ENCODE measurements at places on chromosomes 5 and 9. TPM values are rescaled to one million over a fixed set of nuclear protein-coding genes. Genes with fewer than 3 reads are reported as not detected.
A peak's percentile ranks its signal among the peaks of the same experiment; 100 is the strongest.

- peak; percentile 81 for DNase-seq
- no peaks in the 10 kb centered on the region for H3K36me3 ChIP-seq
- no peak overlapping the region for H3K4me3 ChIP-seq
These were observed 9.6 kb upstream of the UBTD2 start for GRCh38 chr5:172293054-172293744.

Gene C9orf50
- not detected for total RNA-seq

Gene CER1
- total RNA-seq = not detected

Gene WNK2
- not detected for total RNA-seq

- DNase-seq = no peak
- H3K27ac ChIP-seq = no peak overlapping the region
- H3K27me3 ChIP-seq = peaks cover 3% of the 10 kb centered on the region
These were observed 23.0 kb downstream of the SPARC start for GRCh38 chr5:151663617-151664293.

- DNase-seq = no peak
- no peaks in the 10 kb centered on the region for H3K36me3 ChIP-seq
- no peak overlapping the region for H3K27ac ChIP-seq
- H3K27me3 ChIP-seq = no peaks in the 10 kb centered on the region
These were observed 1630.1 kb upstream of the C9orf72 start for GRCh38 chr9:29203244-29203930.

DNA sequence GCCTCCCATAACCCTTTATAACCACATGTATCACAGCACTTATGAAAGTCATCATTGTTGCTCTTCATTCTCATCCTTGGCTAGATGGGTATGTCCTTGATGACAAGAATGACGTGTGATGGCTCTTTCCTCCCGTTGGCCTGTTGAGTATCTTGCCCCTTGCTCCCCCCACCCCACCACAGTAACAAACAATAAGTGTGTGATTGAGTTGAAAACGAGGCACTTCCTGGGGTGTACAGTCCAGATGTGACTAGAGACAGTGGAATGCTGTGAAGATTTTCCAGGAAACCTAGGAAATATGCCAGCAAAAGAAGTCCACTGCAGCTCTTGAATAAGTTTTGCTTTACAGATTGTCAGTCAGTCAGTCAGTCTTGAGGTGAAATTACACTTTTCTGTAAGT lies 262.5 kb downstream of the ELAVL2 start:
- H3K4me1 ChIP-seq = no peaks in the 10 kb centered on the region
- H3K4me3 ChIP-seq = no peak overlapping the region
- DNase-seq = no peak
- H3K27ac ChIP-seq = no peak overlapping the region

DNA sequence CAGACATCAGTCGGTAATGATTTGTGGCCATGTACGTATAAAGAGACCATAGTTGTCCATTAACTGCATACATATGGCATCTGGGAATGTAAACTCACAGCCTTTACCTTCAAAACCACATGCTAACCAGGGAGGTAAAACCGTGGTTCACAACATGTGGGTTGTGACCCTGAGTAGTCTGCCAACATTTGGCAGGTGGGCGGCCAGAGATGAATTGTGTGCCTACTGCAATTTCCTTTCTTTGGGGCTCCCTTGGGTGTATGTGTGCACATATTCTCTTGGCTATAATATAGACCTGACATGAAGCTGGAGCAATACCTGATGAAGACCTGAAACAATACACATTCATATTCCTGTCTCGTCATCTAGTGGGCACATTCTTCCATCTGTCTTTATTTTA lies 396.0 kb downstream of the MLLT3 start:
- no peaks in the 10 kb centered on the region for H3K36me3 ChIP-seq
- DNase-seq = no peak
- H3K4me1 ChIP-seq = peaks cover 50% of the 10 kb centered on the region
- no peak overlapping the region for H3K4me3 ChIP-seq
- H3K27me3 ChIP-seq = no peaks in the 10 kb centered on the region
